ENCODE measurements at places on chromosomes 2 and 18.

GRCh38 chr2:7691961-7692656 is 774.9 kb downstream of the RNF144A start:
- DNase-seq = no peak

DNA sequence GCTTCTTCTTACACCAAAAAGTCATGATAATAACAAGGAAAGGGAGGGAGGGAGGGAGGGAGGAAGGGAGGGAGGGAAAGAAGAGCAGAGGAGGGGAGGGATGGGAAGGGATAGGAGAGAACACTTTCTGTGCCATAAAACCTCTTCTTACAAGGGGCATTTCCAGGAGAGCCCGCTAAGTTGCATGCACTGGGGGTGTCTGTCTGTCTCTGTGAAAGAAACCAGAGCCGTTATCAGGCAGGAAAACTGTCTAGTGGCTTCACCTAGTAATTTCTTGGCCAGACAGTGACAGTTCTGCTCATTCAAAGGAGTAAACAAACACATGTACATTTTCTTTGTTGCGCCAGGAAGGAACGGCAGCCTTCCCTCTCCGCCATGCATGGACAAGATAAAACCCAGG is 45.8 kb downstream of the AQP12A start:
- no peak for DNase-seq

- peak; percentile 45 for DNase-seq
Measured at GRCh38 chr2:75465317-75465984, 95.3 kb downstream of the EVA1A start.

DNA sequence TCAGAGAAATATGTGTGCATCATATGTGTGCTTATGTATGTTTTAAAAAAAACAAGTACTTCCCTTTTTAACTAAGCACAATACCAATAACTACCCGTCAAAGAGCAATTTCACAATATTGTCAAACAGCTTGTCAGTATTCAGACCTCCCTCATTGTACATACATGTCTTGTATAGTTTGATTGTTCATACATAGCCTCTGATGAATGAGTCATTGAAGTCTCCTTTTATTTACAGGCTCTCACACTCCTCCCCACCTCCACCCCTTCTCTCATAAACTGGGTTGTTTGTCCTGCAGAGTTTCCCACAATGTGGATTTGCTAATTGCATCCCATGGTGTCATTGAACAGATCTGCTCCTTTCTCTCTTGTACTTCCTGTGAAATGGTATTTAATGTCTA is 132.8 kb upstream of the L3MBTL4 start:
- DNase-seq = no peak

DNA sequence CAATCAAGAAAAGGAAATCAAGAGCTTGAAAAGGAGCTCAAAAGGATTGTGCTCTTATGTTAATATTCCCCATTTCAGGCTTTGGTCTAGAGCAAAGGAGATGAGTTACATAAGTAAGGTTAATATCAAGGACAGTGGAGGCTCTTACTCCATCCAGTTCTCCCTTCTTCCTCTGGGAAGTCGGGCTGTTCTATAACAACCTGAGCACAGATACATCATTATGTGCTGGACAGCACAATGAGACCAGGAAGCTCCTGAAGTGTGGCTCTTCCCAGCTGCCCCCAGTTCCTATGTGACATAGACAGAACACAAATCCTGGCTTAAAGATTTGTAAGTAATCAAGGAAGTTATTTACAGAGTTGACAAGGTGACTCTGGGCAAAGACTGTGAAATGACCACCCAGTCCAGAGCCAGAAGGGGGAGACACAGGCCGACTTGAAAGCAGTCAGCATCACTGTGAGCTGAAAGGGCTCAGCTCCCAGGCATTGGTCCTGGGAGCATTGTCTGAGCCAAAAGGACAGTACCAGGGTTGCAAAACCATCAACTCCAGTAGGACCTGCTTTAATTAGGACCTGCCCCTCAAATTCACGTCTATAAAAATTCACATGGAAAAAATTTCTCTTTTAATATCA is 917.6 kb upstream of the ACVR2A start:
- DNase-seq = peak; percentile 49

GRCh38 chr2:1606421-1607235 is 137.7 kb downstream of the PXDN start:
- DNase-seq = no peak

GRCh38 chr18:23069481-23069880 is 65.8 kb upstream of the CABLES1 start:
- DNase-seq = no peak

DNA sequence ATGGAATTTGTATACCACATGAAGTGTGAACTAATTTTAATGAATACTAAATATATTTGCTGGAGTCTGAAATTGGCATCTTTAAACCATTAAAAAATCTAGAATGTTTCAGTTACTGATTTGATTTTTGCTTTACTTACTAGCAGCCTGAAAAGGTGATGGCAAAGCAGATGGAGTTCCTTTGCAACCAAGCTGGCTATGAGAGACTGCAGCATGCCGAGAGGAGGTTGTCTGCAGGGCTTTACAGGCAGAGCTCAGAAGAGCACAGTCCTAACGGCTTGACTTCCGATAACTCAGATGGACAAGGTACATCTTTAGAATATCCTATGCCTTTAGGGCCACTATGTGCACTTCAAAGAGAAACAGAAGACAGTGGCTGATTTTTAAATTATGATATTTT is 36.5 kb downstream of the NAB1 start:
- DNase-seq = no peak
